Activated naive CD8-positive, alpha-beta T cell treated with anti-CD3 and anti-CD28 coated beads, Interleukin-2, amount 10 ng/mL, durations not matched to agents 7 days and 5 days (primary cell): ENCODE measurements at places on chromosomes 1 and 21.

GRCh38 chr1:228697207-228698016 lies 37.9 kb upstream of the RHOU start:
- DNase-seq, result no peak

- no peak for DNase-seq
Measured at GRCh38 chr1:11058595-11059154, 1.1 kb downstream of the SRM start.

DNA sequence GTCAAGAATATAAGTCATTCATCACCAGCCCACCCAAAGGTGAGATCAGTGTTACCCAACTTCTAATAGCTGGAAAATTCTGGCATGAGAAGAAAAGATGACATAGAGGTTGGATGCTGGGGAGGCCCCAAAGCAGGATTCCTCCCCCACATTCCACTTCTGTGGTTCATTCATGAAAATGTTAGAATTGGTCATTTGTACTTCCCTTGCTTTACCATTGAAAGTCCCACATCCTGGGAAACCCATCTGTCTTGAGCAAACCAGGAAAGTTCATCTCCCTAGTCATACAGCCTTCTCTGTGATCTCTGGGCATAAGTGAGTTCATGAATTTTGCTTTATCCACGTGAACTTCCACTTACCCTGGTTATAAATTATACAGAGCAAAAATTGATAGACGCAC lies 66.8 kb downstream of the SERINC2 start:
- no peak for DNase-seq

DNA sequence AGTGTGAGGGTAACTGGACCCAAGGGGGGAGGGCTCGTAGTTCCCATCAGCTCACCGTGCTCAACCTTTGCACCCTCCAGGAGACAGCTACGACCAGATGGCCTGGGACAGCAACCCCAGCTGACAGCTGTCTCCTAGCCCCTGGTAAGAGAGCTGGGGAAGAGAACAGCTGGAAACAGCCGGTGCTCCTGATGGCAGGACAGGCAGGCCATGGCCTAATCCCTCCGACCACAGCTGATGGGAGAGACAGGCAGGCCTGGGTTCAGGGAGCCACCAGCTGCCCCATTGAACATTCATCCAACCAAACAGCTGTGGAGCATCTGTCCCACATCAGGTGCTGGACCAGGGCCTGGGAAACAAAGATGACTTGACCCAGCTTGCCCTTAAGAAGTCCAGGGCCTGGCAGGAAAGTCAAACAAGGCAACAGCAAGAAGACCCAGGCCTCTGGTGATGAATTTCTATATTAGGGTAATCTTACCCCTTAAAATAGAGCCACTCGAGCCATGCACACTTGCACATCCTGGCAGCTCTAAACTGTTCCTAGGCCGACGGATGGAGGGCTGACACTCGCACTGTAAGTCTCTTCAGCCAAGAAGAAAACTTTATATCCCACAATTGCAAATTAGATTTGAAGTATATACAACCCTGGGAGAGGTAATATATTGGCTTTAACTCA lies 12.2 kb downstream of the OLFML2B start:
- DNase-seq, result no peak

GRCh38 chr1:162694911-162695310 lies 62.6 kb downstream of the DDR2 start:
- no peak for DNase-seq

GRCh38 chr1:160743266-160743665 lies 4.2 kb downstream of the SLAMF7 start:
- DNase-seq, result no peak

DNA sequence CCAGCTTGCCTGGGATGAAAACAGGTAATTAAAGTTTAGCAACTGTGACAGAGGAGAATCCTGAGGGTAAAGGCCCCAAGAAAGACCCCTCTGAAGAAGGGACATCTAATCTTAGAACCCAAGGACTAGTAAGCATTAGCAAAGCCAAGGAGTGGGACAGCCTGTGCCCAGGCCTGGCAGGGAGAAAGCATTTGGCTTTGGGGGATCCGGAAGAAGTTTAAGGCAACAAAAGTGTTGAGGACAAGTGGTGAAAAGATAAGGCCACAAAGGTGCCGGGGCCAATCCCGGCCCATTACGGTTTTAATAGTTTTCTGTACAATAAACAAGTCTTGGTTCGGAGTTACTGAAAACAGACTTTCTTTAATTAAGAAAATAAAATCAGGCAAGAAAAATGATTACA lies 275.5 kb downstream of the TM2D1 start:
- DNase-seq, result no peak
